ENCODE measurements at places on chromosomes 7 and 10. TPM values are rescaled to one million over a fixed set of nuclear protein-coding genes. Genes with fewer than 3 reads are reported as not detected.

JAKMIP3 gene
- 0.54 TPM for total RNA-seq

HOXA2 gene
- total RNA-seq: not detected

MBL2 gene
- total RNA-seq: 0.17 TPM

TMED4 gene
- total RNA-seq: 263 TPM

LGI1 gene
- not detected for total RNA-seq

C10orf53 gene
- total RNA-seq: not detected

GRCh38 chr7:94656658-94656924 lies 658 bp upstream of the SGCE start:
- DNase-seq: no peak

GRCh38 chr7:99827040-99827778 lies 604 bp upstream of the CYP3A43 start:
- DNase-seq: peak; percentile 55

- DNase-seq: no peak
These were observed 55.8 kb downstream of the PIK3AP1 start for GRCh38 chr10:96664563-96664962.

- no peak for DNase-seq
These were observed 195.7 kb upstream of the CELF2 start for GRCh38 chr10:10821926-10822325.

DNA sequence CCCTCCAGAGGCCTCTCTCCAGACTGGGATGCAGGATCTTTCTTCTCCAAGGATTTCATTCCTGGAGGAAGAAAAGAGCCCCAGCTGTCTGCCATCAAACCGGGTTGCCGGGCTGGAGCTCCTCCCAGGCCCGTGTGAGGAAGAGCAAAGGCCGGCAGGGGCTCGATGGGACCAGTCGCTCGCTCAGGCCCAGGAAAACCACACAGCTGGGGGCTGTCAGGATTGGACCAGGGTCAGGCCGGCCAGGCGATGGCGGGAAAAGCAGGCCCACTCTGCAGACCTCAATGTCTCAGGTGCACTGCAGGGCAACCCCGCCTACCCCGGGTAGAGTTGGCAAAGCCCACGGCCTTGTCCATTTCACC lies 98.1 kb upstream of the DNAAF5 start:
- no peak for DNase-seq

DNA sequence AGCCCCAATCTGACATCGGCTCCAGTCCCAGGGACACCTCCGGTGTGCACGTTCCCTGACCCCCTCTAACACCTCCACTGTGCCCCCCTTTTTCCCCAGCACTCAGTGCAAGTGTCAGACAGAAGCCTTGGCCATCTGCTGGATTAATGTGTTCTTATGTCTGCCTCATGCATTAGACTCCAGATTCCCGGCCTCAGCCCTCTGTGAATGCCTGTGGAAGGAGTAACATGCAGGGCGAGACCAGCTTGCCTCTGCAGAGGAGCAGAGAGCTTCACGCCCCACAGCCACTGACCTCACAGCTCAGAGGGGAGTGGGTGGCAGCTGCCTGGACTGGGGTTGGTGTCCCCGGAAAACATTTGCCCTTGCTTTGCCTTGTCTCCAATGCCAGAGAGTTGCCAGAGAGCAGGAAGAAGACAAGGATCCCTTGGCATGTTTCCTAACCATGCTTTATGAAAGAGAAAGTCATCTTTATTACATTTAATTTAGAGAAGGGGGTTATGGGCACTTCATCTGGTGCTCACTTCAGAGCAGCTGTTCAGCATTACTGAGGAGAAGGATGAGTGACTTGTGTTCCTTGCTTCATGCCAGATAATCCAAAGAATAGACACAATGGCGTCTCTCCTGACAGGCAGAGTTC lies 91.6 kb upstream of the CXCL12 start:
- no peak for DNase-seq

- DNase-seq: peak; percentile 19
These were observed 383.1 kb upstream of the STEAP1 start for GRCh38 chr7:89771003-89771636.

DNA sequence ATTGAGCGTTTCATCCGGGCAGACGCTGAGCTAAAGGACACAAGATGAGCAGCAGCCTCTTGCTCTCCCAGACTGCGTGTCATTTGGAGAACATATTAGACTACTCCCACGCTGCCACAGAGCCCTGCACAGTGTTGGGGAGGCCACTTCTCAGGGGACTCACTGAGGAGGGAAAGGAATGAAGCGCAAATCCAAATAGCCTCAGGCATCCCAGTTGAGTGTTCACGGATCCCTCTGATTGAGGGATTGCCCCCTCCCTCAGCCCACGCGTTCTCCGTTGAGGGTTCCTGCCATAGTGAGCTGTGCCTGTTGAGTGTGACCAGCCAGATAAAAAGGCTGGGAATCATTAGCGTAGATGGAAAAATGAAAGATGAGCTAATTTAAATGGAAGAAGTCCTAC lies 563.4 kb downstream of the ACTR3B start:
- no peak for DNase-seq

DNA sequence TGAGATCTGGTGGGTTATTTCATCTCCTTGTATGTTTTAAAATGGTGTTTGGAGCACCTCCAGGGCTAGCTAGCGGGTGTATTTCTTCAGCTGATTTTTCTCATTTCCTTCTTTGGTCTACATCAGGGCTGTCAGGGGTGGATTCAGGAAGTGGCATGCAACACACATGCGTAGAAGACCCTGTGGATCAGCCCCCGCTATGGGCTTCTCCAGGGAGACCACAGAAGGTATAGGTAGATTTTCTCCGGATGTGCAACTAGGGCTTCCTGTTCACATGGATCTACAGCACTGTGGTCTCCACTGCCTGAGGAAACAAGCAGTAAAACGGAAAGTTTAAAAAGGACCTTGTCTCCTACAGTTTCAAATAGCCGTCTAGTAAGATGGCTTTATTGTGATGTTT lies 10.4 kb downstream of the NUB1 start:
- no peak for DNase-seq

DNA sequence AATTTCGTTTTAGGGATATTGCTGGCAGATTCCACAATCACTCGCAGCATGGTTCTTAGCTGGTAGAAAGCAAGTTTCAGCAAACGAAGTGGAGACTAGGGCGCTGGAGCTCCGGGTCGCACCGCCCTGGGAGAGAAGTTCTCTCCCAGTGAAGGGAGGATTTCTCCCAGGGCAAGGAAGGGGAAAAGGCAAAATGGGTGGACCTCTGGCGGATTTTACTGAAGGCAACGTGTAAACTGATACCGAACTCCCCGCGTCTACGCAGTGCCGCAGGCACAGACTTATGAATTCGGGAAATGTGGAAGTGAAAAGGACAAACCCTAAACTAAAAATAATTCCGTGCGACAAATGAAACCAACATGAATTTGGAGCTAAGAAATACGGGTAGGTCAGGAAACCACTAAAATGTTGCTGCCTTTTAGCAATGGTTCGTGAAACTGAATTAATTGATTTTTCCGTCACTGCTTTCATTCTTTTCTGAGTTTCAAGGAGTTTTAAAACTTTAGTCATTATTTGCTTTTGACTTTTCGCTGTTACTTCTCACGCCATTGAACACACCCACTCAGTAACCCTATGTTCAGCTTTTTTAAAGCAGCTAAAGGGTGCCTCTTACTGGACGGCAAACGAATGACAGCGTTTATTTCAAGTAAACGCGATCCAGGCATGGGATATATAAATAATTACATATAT lies at the start of gene MYOF:
TSS of gene MYOF (minus strand) at position 190 of the 690 bp plus-strand sequence. CDS start at position 50, 140 bp downstream.
- peak; percentile 82 for DNase-seq

- DNase-seq: no peak
These were observed 253.4 kb downstream of the USP6NL start for GRCh38 chr10:11358011-11358410.

GRCh38 chr7:43888993-43889945 lies 17.1 kb downstream of the URGCP start:
- DNase-seq: no peak

DNA sequence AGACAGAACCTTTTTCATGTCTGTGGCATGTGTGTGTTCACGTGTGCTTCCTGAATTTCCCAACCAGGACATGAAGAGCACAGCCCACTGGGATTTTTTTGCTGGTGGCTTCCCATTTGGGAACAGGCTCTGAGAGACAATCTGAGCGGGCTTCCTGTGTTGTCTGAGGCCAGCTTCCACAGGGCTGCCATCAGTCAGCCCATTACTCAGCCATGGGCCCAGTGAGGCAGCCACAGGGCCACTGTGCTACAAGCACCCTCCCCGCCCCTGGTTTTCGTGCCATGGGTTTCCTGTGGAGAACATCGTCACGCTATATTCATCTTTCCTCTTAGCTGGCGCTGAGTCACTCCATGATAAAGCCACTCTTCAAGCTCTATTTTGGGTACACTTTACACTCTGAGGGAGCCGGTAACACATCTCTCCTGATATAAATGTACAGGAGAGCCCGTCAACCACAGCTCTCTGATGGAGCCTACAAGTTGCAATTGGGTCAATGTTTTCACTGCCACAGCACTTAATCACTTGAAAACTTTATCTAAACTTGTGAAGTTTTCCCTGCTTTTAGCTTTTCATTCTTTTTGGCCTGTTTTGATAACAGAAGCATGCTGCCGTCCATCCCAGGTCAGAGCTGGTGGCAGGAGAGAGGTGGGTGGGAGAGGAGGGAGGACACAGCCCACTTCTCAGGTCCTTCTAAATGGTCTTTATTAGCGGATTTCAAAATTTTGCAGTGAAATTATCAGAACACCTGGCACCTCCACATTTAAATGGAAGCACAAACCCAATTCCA lies 96.9 kb downstream of the HIPK2 start:
- DNase-seq: peak; percentile 90

Measured in Caki2 (cell line).